Activated T-helper 17 cell treated with anti-CD3 and anti-CD28 coated beads, Interleukin-2, amount 50 U/mL, for 72 hours (primary cell): ENCODE measurements at places on chromosomes 2 and 18.

GRCh38 chr18:31268985-31269406 lies 49.0 kb upstream of the DSG1 start:
- ATAC-seq = no peak

GRCh38 chr2:10083046-10083445 lies 2.8 kb upstream of the CYS1 start:
- ATAC-seq = no peak

GRCh38 chr2:191666732-191667131 lies 11.2 kb upstream of the NABP1 start:
- ATAC-seq = peak; percentile 81

- no peak for ATAC-seq
Measured at GRCh38 chr2:45067859-45068570, 58.8 kb upstream of the SIX2 start.

DNA sequence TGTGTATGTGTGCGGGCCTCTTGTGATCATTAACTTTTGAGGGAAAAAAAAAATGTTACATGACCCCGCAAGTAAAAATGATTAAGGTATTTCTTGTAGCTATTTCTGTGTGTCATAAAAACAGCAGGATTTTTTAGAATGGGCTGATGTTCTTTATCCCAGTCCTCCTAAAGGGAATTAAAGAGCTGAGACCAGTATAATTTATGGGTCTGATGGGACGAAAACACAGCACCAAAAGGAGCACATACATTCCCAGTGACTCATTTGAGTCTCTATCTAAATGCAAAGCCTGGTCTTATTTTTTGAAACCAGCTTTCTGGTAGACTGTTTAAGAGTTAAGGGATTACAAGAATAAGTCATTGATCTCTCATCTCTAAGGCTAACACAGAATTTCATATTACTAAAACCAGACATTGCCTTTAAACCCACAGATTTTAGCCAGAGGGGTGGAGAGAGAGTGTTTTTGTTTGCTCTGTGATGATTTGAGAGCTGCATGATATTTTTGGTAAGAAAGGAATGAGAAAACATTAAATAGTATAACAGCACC lies 342.3 kb upstream of the EPHA4 start:
- ATAC-seq = no peak
